ENCODE measurements at places on chromosomes 6 and 20. TPM values are rescaled to one million over a fixed set of nuclear protein-coding genes. Genes with fewer than 3 reads are reported as not detected.

Gene SAPCD1
- total RNA-seq, result 1.3 TPM

Gene ELOVL2
- total RNA-seq, result 1.6 TPM

Gene CALHM4
- total RNA-seq, result not detected

Gene PROKR2
- not detected for total RNA-seq

Gene GLO1
- total RNA-seq, result 110 TPM

Gene ZSCAN23
- 9.0 TPM for total RNA-seq

Gene ERMARD
- 28.5 TPM for total RNA-seq

Gene UBD
- not detected for total RNA-seq

Measured in fibroblast of villous mesenchyme (primary cell).